Stimulated activated CD8-positive, alpha-beta memory T cell treated with anti-CD3 and anti-CD28 coated beads, Interleukin-2, amount 100 ng/mL, for 1 hour (primary cell): ENCODE measurements at places on chromosomes 3 and 15.

GRCh38 chr3:120488296-120488695, 37.5 kb upstream of the FSTL1 start:
- DNase-seq = no peak

DNA sequence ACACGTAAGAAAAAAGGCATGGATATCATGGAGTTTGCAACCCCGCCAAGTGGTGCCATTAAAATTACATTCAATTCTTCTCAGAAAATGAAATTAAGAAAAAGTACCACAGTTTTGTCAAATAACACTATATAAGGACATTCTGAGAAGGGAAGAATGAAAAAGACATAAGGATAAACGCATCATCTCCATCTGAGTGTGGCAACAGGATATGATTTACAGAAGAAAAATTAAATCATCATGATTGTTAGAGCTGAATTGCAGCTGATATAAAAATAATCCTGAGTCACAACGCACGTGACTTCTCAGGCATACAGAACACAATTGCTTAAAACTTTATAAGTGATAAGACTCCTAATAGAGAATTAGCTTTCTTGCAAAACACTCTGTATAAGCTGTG, 133.8 kb downstream of the GREM1 start:
- DNase-seq = no peak

DNA sequence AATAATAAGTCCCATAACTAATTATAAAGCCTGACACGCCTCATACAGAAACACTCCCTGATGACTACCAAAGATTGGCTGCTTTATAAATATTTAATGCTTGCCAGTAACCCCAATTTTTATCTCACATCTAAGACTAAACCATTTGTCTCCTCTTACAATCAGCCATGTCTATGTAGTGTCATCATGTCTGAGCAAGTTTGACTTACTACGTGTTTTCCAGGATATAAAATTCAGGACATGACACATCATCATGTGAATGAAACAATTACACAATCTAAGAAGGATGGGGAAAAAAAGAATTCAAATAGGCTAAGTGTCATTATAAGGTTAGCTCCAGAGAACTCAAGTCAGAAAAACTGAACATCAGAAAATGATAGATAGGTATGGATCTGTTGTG, 208.7 kb downstream of the MECOM start:
- no peak for DNase-seq

GRCh38 chr3:65262548-65262947, 574.7 kb upstream of the ADAMTS9 start:
- no peak for DNase-seq

DNA sequence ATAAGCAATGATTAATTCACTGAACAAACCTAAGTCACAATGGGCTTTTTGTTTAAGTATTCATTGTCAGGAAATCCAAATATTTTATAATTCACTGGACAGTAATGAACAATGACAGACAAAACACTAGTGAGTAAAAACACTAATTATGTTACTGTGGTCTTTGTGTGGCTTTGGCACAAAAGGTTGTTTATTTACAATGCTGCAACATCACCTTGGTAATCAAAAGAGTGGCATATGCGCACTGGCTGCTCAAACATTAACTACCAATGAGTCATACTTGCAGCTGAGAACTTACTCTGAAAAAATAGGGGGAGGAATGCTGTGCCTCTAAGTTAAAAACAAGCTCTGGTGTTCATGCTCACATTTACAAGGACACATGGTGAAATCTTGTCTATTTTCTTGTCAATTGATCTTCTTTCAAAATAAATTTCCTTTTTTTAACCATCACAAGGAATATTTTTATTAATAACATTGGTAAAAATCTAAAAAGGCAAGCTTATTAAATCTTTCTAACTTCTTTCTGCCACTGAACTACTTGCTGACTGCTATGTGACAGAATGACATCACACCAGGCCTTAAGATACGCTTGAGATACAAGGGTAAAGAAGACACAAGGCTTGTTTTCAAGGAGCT, 85.2 kb upstream of the PPIB start:
- no peak for DNase-seq

GRCh38 chr15:36898536-36899126, 201.7 kb downstream of the MEIS2 start:
- no peak for DNase-seq
